ENCODE measurements at places on chromosomes 5 and 9.

DNA sequence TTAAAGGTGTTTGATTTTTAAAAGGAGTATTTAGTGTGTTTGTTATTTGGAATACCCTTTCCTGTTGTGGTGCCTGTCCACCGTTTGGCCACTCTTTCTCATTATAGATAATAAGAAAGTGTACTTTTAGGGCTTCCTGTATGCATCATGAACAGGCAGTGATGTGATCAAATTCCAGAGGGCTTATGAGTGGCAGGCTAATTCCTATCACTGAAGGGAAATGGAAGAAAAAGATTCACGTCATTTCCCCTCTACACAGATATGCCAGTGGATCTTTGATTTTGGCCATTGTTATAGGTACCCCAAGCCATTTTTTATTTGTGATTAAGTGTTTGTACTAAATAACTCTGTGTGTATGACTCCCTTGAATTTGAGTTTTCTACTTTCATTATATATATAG is 37.1 kb downstream of the RPS6 start:
- no peak for DNase-seq

GRCh38 chr5:151497391-151498002 is 50.1 kb downstream of the SLC36A1 start:
- DNase-seq, result no peak

- DNase-seq, result no peak
Measured at GRCh38 chr5:180598797-180599589, 7.7 kb upstream of the SCGB3A1 start.

GRCh38 chr5:72878854-72879253 is 62.4 kb downstream of the TNPO1 start:
- DNase-seq, result no peak

- DNase-seq, result no peak
Measured at GRCh38 chr9:70367305-70367930, 47.0 kb downstream of the KLF9 start.

GRCh38 chr5:162230348-162230747 is 162.8 kb downstream of the GABRG2 start:
- no peak for DNase-seq

GRCh38 chr5:143932584-143932983 is 120.6 kb downstream of the HMHB1 start:
- DNase-seq, result no peak

DNA sequence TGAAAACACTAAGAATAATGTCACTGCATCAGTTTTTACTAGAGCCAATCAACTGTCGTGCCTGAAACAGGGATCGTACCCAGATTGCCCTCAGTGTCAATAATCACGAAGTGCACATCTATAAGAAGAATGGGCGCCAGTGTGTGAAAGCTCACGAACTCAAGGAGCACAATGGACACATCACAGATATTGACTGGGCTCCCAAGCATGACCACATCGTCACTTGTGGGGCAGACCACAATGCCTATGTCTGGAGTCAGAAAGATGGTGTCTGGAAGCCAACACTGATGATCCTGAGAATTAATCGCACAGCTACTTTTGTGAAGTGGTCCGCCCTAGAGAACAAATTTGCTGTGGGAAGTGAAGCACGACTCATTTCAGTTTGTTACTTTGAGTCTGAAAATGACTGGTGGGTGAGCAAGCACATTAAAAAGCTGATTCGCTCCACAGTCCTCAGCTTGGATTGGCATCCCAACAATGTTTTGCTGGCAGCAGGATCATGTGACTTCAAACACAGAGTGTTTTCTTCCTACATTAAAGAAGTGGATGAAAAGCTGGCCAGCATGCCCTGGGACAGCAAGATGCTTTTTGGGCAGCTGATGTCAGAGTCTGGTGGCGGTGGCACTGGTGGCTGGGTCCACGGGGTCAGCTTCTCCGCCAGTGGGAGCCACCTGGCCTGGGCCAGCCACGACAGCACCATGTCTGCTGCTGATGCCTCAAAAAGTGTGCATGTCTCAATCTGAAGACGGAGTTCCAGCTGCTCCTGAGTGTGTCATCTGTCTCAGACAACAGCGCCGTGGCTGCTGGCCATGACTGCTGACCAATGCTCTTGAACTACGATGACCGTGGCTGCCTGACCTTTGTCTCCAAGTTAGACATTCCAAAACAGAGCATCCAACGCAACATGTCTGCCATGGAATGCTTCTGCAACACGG is 32.2 kb downstream of the NSA2 start:
- DNase-seq, result no peak

- no peak for DNase-seq
Measured at GRCh38 chr5:141623186-141623585, 4.4 kb upstream of the DIAPH1 start.

GRCh38 chr5:138339091-138339456 is 1.0 kb downstream of the FAM53C start:
- DNase-seq, result no peak

GRCh38 chr5:137091472-137091871 is 407.7 kb downstream of the SPOCK1 start:
- DNase-seq, result no peak

DNA sequence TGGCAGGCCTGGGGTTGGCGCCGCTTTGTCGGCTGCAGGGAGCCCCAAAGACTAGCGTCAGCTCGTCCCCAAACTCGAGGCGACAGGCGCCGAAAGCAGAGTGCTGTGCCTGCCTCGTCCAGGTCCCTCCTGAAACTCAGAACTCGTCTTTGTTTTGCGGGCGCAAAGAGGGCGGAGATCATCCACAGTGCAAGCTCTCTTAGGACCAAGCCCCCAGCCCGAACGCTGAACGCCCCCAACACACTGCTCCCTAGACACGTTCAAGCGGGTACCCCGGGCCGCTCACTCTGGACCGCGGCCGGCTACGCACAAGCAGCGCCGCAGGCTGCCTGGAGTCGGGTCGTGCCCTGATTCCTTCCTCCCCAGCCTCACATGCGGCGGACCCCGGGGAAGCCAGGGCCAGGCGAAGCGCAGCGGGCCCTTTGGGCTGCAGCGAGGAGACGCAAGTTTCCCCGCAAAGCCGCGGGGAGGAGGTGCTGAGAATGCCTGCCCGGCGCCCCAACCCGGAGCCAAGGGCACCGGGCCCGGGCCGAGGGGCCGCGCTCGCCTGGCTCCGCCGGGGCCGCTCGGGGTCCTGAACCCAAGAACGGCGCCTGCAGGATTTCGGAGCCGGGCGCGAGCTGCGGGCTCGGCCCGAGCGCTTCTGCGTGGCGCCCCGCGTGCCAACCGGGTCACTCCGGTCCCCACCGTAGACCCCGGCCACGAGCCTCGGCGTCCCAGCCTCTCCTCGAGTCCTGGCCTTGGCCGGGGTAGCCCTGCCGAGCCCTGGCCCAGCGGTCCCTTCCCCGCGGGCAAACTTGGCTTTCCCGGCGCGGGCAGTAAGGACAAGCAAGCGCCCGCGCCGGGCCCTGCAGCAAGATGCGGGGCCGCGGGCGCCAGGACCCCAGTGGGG is 738 bp downstream of the FSTL4 start:
- no peak for DNase-seq

DNA sequence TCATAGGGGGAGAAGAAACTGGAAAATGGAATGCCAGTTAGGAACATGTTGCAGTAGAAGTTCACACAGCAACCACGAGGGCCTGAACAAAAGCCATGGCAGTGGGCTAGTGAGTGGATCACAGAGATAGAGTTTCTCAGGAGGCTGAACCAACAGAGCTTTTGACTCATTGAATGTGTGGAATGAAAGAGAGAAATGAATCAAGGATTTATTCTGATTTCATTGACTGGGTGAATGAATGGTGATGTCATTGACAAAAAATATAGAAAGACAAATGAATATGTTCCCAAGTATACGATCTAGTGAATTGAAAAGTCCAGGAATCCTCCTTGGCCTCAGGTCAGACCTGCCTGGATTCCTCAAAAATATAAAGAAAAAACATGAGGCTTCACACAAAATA is 99.2 kb downstream of the ZNF462 start:
- no peak for DNase-seq

DNA sequence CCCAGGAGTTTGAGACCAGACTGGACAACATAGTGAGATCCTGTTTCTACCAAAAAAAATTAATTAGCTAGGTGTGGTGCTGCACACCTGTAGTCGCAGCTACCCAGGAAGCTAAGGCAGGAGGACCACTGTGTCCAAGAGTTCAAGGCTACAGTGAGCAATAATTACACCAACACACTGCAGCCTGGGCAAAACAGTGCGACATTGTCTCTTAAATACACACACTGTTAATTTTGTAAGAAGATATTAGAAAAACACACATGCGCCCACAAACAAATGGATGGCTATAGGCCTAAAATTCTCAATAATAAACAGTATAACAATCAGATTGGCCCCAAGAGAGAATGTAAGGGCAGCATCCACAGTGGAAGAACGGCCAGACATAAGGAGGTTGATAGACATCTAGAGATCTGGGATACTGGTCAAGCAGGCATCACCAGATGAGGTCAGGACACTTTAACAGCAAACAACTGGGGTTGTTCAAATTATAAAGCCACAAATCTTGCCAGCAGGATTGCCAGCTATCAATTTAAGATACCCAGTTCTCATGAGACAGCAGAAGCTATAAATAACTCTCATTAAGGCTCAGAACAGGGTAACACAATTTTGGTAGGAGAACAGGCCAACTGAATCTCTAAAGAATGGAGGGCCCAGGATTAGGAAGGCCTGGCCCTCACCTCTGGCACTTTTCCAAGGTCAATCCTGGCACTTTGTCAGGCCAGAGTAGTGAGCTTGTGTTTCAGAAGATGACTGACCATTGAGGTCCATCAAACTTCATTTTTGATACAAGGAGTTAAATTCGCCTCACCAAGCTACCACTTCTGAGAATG is 29.5 kb downstream of the GOLPH3 start:
- no peak for DNase-seq

- no peak for DNase-seq
Measured at GRCh38 chr5:16489322-16489791, 23.8 kb upstream of the ZNF622 start.

GRCh38 chr9:28317745-28318144 is 744.5 kb upstream of the C9orf72 start:
- DNase-seq, result no peak
